ENCODE measurements at places on chromosomes 1 and 21.

DNA sequence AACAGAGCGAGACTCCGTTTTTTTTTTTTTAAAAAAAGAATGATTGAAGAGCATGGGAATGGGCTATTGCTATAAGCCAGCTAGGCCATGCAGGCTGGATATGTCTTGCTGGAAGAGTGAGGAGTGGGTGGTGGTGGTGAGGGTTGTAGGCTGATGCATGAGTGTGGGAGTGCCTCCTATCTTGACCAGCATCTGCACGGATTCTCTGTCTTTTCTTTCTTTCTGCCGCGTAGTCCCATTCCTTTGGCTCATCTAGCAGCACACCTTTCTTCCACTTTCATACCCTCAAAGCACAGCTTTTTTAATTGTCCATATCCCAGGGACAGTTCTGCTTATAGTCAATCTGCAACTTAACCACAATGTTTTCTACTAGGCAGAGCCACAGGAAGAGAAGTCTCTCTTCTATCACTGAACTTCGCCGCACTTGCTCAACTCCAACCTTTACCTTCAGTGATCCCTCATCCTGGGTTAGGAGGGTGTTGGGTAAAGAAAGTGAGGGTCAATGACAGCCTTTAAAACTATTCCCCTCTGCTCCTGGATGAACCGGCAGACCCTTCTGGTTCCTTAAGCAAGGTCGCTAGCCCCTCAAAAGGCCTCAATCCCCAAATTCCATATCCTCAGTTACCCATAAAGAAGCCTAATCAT, 15.2 kb downstream of the ADCY10 start:
- no peak for DNase-seq

DNA sequence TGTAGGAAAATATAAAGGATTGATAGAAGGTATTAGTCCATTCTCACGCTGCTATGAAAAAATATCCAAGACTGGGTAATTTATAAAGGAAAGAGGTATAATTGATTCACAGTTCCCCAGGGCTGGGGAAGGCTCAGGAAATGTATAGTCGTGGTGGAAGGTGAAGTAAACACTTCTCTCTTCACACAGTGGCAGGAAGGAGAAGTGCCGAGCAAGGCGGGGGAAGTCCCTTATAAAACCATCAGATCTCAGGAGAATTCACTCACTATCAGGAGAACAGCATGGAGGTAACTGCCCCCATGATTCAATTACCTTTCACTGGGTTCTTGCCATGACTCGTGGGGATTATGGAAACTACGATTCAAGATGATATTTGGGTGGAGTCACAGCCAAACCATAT, 1806.0 kb downstream of the MRPL39 start:
- no peak for DNase-seq

DNA sequence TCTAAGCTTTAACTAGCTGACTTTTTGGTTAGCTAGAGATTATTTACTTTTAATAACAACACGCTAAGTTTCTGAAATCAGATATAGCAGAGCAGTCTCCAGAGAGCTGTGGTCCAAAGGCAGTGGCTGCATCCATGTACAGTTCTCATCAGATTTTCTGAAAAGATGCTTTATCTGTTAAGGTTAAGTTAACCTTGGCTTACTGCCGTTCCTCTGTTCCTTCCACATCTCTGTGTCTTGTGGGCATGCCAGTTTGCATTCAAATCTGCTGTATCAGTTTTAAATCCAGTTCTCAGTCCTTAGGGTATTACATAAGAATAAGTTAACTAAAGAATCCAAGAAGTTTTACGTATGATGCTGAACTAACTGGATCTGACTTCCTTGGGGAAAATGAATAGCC, 46.8 kb downstream of the SPATA46 start:
- no peak for DNase-seq

GRCh38 chr1:201553496-201554189, 14.7 kb downstream of the NAV1 start:
- no peak for DNase-seq

- DNase-seq = no peak
Measured at GRCh38 chr21:26405735-26406361, 167.2 kb downstream of the CYYR1 start.

- DNase-seq = no peak
Measured at GRCh38 chr1:212690816-212691403, 8.7 kb downstream of the BATF3 start.

DNA sequence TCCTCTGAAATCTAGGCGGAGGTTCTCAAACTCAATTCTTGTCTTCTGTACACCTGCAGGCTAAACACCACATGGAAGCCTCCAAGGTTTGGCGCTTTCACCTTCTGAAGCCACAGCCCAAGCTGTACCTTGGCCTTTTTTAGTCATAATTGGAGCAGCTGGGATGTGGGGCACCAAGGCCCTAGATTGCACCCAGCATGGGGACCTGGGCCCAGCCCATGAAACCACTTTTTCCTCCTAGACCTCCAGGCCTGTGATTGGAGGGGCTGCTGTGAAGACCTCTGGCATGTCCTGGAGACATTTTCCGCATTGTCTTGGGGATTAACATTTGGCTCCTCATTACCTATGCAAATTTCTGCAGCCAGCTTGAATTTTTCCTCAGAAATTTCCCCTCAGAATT, 181.0 kb downstream of the TYW3 start:
- DNase-seq = no peak

- DNase-seq = no peak
Measured at GRCh38 chr1:219090607-219091006, 83.1 kb upstream of the LYPLAL1 start.

- no peak for DNase-seq
Measured at GRCh38 chr1:157170677-157171515, 32.7 kb upstream of the ETV3 start.

- no peak for DNase-seq
Measured at GRCh38 chr1:150960646-150961045, 14.0 kb downstream of the CERS2 start.

DNA sequence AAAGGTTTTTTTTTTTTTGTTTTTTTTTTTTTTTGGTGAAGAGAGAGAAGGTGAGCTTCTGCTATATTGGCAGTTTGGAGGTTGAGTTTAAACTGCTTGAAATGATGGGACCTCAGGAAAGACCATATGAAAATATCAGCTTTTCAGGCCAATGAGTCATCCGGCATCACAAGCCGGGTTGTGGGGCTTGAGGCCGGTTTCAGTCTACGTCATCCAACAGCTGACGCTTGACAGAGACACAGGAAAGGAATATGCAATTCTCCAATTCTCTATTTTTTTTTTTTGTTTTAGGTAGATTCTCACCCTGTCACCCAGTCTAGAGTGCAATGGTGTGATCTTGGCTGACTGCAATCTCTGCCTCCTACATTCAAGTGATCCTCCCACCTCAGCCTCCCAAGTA, 52.4 kb downstream of the KCNJ6 start:
- no peak for DNase-seq

- DNase-seq = no peak
Measured at GRCh38 chr1:5917281-5917590, 75.0 kb downstream of the NPHP4 start.

GRCh38 chr1:228445490-228445842, 28.8 kb upstream of the TRIM17 start:
- no peak for DNase-seq

- no peak for DNase-seq
Measured at GRCh38 chr1:47627016-47627415, 189.2 kb downstream of the FOXD2 start.

GRCh38 chr21:36888466-36888865, 78.0 kb downstream of the HLCS start:
- no peak for DNase-seq

DNA sequence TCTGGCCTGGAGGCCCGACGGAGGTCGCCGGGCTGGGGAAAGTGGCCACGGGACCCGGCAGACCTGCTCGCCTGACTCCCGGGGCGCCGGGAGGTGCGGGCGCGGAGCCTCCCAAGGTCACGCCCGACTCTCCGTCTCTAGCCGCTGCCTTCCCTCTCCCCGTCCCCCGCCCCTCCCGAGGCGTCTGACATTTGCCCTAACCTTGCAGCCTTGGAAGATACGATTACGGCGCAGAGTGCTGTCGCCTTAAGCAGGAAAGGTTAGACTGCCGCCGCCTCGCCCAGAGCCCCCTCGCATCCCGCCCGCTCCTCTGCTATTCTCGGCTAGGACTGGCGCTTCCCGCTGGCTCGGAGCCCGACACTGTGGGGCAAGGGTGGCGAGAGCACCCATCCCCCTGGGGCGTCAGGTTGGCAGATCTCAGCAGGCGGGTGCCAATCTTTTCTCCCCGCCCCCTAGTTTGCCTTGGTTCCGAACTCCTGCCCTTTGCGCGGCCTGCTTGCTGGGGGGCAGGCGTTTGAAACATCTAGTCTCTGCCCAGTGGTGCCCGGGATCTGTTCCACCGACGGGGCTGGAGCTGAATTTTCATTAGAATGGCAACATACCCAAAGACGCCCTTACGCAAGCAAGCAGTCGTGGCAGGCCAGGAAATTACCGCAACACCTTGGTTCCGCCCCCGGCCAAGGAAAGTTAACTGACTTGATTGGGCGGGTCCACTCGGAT, 835 bp downstream of the PGM1 start:
- DNase-seq = no peak

DNA sequence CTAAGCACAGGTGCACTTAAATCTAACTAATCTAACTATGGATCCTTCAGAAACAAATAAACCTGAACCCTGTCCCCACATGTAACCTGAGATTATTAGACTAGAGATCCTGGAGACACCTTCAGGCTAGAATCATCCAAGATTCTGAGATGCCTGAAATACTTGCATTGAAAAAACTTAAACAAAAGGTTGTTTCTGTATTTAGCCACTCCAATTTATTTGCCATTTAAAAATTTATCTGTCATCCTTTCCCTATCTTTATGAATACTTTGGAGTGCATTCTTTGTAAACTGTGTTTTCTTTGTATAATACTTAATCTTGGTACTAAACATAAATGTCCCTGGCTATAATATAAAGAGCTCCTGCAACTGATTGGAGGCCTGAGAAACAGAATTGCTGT, 270.7 kb downstream of the NCAM2 start:
- no peak for DNase-seq

GRCh38 chr1:84797603-84798002, 95.4 kb downstream of the LPAR3 start:
- no peak for DNase-seq

DNA sequence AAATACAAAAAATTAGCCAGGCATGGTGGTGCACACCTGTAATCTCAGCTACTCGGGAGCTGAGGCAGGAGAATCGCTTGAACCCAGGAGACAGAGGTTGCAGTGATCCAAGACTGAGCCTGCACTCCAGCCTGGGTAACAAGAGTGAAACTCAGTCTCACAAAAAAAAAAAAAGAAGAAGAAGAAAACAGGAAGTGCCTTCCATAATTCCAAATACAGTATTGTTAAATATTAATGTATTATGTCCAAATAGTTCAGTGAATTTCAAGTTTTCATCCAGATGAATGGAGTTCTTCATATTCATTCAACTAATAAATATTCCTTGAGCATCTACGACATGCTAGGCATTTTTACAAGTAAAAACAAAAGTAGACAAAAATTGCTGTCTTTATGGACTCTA, 33.3 kb downstream of the PLEKHO1 start:
- DNase-seq = no peak

DNA sequence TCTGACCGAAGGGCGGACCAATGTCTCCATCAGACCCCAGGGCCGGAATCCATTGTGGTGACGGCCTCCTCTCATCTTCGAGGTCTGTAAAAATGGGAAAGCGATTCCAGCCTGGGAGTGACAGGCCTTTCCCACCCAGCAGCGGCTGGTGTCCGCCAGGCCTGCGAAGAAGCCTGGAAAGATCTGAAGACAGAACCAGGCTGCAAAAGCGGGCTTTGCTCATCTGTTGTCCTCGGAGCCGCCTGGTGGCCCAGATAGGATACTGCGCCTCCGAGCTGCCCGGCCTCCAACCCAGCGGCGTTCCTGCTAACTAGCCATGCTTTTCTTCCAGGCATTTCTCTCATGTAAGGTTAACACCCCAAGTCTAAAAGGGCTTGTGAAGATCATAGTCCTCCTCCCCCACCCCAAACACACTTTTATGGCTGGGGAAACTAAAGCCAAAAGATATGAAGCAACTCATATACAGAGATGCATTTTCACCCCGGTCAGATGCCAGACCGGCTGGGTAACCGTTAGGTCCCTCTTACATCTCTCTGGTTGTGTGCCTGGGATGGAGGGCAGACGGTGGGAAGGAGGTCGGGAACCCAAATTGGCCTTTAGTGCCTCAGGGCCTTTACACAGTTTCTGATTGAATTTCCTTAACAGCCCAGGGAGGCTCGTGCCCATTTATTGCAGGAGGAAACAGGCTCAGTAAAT, 1.9 kb upstream of the DHRS3 start:
- DNase-seq = peak; percentile 82

DNA sequence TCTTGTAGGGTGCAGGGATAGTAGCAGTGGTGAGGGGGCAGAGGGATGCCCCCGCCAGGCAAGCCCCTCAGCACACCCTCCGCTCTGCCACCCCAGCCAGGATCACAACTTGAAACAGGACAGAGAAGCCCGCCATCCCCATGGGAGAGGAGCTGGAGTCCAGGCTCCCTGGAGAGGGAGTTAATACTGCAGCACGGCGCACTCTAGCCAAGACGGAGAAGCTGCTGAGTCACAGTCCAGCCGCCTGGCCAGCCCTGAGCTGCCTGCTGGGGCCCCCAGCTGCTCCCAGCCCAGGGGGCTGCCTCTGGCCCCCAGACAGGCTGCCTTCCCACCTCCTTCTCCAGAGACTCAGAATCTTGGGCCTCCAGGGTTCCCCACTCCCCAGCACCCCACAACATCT, 87.2 kb downstream of the SYT2 start:
- no peak for DNase-seq
